ENCODE measurements at places on chromosomes 2 and 18.

- no peak for DNase-seq
Measured at GRCh38 chr2:47014564-47015051, 99.0 kb upstream of the MCFD2 start.

GRCh38 chr2:237353215-237353614 is 60.7 kb downstream of the COL6A3 start:
- DNase-seq, result no peak

DNA sequence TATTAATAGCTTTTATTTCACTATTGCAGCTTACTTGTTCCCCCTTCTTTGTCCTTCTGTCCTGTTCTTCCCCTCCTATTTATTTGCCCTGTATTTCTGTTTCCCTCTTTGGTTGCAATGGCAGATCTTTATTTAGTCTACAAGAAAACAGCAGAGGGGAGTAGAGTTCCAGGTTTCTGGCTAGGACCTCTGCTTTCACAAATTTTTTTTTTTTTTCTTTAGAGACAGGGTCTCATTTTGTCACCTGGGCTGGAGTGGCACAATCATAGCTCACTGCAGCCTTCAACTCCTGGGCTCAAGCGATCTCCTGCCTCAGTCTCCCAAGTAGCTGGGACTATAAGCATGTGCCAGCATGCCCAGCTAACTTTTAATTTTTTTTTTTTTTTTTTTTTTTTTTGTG is 188.1 kb upstream of the SPRED2 start:
- no peak for DNase-seq

DNA sequence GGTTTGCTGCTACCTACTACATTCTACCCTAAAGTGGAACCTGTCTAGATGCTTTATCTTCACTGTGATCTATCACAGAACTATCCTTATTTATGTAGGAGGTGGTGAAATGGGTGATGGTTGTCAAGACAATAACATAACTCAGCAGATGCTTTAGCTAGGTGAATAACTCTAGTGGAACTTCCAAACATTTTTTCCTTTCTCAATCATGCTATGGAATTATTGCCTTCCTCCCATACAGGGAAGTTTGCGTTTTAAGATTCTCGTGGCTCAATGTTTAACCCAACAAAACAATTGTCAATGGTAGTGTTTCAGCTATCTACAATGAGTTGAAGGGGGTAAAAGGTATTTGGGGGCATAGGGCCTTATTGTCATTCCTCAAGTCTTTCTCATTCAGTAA is 82.6 kb upstream of the GLI2 start:
- DNase-seq, result no peak

- DNase-seq, result no peak
Measured at GRCh38 chr2:6791682-6792081, 74.0 kb downstream of the CMPK2 start.

- DNase-seq, result no peak
Measured at GRCh38 chr2:212905640-212906201, 245.7 kb downstream of the IKZF2 start.
